ENCODE measurements at places on chromosomes 16 and 17.
A peak's percentile ranks its signal among the peaks of the same experiment; 100 is the strongest.

- no peak for DNase-seq
Observed at GRCh38 chr17:44759086-44759915, 513 bp downstream of the ADAM11 start.

GRCh38 chr17:40500709-40501108, 714 bp downstream of the TNS4 start:
- DNase-seq, result no peak

- DNase-seq, result no peak
Observed at GRCh38 chr16:67541391-67542263, 13.0 kb downstream of the RIPOR1 start.

DNA sequence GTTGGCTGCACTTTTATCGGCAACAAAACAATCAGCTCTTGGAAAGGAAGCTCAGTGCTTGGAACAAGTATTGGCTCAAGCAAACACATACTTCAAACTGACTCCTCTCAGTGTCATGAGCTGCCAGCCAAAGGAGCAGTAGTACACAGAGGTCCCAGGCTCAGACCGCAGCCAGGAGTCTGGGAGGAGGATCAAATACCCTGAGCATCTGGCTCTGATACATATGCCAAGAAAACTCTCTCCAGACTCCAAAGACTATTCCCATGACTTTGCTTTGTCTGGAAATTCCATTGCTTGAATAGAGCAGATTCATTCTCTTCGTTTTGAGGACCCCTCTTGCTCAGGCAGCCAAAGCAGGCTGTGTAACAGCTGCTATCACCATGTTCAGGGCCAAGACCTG, 501.6 kb upstream of the PSMD7 start:
- no peak for DNase-seq

DNA sequence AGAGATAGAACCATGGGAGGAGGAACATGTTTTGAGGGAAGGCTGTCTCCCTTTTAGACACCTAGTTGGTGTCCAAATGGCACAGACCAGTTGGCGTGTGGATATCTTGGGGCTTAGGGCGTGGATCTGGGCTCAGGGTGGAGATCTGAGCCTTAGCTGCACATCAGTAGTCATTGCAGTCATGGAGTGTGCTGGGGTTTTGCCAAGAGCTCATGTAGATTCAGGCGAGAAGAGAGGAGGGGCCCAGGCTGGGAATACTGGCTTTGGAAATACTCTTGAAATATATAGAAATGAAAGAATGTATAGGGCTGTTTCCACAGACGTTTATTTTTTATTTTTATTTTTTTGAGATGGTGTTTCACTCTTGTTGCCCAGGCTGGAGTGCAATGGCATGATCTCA, 92.0 kb downstream of the PRKCB start:
- DNase-seq, result no peak

- DNase-seq, result no peak
Observed at GRCh38 chr17:59712862-59713261, 5.4 kb downstream of the VMP1 start.

DNA sequence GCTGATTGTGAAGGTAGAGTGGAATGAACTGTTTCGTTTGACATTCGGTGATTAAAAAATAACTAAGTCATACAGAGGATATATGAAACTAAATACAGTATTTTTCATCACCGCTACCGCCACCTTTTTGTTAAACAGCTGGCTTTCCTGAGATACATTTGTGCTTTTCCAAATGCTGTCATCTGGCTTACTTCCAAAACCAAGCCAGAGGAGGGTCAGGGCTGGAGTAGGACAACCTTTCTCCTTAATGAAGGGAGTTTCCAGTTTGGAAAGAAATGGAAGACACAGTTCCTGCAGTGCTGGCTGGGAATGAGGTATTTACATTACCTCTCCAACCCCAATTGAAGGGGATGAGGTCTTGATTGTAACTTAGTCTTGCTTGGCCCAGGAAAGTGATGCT, 3.2 kb downstream of the TNRC6C start:
- DNase-seq, result no peak

- no peak for DNase-seq
Observed at GRCh38 chr16:296276-296675, 13.3 kb downstream of the PDIA2 start.

GRCh38 chr16:74438492-74438979, 17.3 kb upstream of the CLEC18B start:
- no peak for DNase-seq

DNA sequence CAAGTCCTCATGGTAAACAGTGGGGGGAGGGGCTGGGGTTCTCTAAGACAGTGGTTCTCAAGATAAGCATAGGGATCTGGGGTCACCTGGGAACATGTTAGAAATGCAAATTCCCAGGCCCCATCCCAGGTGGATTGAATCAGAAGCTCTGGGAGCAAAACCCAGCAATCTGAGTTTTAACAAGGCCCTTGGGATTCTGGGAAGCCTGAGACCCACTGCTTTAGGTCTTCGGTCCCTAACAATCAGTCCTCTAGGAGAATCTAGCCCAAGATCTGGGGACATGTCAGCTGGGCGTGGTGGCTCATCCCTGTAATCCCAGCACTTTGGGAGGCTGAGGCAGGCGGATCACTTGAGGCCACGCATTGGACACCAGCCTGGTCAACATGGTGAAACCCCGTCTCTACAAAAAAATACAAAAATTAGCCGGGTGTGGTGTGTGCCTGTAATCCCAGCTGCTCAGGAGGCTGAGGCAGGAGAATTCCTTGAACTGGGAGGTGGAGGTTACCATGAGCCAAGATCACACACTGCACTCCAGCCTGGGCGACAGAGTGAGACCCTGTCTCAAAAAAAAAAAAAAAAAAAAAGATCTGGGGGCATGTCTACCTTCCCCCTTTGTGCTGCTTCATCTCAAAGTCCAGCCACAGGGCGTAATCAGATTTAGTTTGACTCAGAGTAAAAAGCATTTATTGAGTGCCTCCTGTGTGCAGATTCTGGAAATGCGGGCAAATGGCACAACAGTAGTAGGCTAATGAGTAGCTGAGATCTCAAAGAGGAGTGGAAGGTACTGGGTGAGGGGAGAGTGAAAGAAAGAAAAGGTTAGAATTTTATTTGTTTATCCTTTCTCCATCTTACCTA, 8.8 kb upstream of the NR1D1 start:
- no peak for DNase-seq

DNA sequence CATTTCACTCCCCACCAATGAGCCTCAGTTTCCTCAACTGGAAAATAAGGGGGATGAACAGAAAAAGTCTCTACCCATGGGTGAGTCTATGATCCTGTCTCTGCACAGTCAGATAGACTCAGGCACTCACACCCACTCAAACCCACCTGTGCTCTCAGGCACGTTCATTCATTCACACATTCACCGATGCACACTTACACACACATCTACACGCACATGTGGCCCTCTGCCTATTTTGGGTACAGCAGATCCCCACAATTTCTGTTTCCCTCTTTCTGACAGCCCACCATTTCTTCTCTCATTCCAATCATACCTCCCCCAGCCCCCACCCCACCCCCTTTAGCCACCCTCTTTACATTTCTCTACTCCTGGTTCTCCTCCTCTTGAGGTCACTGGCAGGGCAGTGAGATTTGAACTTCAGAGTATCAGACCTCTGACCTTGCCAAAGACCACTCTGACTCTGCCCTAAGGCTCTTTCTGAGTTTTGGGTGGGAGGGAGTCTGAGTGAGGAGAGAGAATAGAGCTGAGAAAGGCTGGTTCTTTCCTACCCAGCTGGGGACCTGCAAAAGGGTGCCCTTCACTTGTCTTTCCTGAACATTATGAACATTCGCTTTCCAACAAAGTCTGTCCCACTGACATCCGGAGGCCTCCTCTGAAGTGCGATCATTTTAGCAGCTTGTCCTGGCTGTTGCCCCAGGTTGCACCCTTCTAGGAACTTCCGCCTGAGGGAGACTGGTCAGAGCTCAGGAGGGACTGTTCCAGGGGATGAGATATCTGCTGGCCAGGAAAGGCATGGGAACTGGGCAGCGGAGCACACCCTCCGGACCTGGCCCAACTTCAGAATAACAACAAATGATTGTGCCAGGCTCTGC, 10.1 kb upstream of the COL1A1 start:
- no peak for DNase-seq

- peak; percentile 51 for DNase-seq
Observed at GRCh38 chr17:31492880-31493655, 101.6 kb downstream of the RAB11FIP4 start.

DNA sequence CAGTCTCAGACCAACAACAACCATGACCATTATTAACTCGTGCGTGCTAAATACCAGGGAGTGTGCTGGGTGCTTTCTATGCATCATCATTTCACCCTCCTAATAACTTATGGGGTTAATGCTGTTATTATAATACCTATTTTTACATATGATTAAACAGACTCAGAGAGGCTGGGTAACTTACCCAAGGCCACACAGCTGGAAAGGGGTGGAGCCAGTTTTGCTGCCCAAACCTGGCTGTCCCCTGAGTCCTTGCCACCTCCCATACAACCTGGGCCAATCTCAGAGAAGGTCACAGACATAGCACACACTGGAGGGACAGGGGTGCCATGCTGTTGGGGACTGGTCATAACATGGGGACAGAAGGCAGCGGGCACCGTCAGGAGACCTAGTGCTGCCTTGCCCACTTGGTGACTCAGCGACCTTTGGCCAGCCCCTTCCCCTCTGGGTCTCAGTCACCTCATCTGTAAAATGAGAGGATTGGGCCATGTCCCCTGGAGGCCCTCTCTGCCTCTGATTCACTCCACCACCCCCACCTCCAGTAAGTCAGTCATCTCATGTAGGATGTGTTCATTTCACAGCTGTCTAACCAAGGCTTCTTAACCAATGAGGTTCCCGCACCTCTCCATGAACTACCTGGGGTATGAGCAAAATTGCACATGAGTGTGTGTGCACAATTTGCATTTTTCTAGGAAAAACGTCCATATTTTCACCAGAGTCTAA, 11.4 kb upstream of the FADS6 start:
- no peak for DNase-seq

DNA sequence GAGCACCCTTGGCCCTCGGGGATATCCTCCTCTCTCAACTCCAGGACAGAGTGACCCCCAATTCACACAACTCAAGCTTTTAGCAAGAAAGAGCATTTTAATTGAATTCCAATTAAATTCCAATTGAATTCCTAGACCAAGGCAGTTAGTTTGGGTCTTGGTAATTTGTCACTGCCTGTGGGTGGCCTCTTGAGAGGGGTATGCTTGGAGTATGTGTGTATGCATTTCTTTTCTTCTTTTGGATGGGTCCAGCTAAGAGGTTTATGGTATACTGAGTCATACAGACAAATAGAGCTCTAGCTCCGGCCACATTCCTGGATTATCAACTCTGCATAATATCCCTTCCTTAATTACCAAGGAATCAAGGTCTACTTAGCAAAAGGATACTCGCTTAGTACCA, 136.7 kb downstream of the PCTP start:
- DNase-seq, result no peak

DNA sequence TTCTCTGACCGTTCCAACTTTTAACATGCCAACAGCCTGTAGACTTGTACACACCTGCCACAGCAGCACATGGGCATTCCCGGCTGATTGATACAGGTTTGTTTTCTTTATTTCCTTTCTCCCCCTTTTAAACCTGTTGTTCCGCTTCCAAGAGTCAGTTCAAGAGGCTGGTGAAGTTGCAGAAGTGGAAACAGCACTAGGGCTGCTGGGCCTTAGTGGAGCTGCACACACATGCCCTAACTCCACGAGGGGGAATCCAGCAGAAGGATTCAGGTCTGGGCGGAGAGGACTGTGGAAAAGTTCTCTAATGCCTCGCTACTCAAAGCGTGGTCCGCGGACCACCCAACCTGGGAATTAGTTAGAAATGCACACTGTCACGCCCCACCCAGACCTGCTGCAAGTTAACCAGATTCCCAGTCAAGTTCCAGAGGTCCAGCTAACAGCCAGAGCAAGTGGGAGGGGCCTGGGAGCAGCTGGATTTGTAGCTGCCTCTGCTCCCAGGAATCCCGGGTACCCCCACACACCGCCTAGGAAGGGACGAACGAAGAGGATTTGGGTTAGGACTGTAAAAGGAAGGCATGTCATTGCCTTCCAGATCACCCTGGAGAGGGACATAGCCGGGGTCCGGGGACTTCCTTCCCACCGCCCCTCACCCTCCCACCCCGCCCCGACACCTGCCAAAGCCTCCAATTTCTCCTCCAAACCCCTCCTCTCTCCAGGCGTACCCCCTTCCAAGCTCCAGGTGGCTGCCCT, 542 bp downstream of the SLC39A11 start:
- DNase-seq, result no peak

- DNase-seq, result no peak
Observed at GRCh38 chr16:57859331-57859730, 57.0 kb upstream of the KIFC3 start.

- no peak for DNase-seq
Observed at GRCh38 chr16:8645831-8646230, 24.3 kb downstream of the METTL22 start.

DNA sequence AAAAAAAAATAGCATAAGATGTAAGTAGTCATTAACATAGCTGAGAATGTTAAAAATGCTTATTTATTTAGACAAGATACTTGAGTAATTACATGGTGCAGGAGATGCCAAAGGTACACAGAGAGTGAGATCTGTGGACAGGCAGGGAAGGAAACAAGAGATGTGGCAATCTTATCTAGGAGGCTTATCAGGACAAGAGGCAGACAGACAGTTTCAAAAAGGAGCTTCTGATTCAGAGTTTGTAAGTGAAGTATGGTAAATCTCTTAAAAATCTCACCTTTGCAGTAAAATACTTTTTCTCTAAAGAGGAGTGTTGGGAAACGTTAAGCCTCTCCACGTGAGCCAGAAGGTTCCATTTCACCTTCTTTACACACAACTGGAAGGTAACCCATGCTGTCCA, 19.9 kb upstream of the GHDC start:
- no peak for DNase-seq

GRCh38 chr17:8875957-8876356, 8.5 kb upstream of the PIK3R6 start:
- DNase-seq, result no peak

DNA sequence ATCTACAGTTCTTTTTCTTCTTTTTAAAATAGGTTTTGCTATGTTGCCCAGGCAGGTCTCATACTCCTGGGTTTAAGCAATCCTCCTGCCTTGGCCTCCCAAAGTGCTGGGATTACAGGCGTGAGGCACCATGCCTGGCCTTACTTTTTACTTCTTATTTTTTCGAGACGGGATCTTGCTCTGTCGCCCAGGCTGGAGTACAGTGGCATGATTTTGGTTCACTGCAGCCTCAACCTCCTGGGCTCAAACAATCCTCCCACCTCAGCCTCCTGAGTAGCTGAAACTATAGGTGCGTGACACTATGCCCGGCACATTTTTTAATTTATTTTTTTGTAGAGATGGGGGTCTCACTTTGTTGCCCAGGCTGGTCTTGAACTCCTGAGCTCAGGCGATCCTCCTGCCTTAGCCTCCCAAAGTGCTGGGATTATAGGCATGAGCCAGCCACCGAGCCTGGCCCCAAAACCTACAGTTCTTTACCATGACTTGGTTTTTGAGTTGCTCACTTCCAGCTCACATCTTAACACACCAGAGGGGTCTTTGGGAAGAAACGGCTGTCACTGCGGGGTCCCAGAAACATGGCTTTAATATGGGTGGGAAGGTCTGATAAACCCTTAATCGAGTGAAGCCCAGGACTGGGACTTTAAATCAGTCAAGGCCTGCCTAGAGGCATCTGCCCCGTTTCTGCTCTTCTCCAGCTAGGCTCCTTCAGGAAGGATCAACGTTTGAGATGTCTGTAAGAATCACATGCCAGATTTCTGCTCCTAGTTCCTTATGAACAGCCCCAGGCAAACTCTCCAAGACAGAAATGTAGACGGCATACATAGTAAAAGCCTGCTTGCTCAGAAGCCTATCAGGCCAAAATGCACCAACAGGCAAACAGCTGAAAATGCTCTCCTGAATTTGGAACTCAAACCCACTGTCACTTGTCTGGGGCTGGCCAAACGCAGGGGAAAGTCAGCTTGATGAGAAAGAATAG, 91.7 kb upstream of the TOB1 start:
- DNase-seq, result no peak
